ENCODE measurements at places on chromosomes 16 and 17.

DNA sequence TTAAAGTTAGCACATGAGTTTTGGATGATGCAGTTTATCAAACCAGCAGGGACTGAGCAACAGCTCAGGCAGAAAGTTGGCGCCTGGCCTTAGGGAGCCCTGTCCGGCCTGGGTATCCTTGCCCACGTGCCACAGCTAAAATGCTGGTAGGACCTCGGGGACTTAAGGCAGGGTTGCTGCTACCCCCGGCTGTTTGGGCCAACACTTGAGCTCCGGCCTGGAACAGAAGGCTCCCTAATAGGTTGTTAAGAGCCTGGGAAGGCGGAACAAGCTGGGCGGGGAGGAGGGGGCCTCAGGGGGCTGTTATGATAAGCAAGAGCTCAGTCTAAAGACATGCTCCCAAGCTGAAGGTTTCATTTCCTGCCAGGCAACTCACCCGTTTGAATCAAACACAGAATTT, 39.7 kb downstream of the CUEDC1 start:
- no peak overlapping the region for H3K27ac ChIP-seq
- H3K27me3 ChIP-seq: no peaks in the 10 kb centered on the region
- no peaks in the 10 kb centered on the region for H3K36me3 ChIP-seq

DNA sequence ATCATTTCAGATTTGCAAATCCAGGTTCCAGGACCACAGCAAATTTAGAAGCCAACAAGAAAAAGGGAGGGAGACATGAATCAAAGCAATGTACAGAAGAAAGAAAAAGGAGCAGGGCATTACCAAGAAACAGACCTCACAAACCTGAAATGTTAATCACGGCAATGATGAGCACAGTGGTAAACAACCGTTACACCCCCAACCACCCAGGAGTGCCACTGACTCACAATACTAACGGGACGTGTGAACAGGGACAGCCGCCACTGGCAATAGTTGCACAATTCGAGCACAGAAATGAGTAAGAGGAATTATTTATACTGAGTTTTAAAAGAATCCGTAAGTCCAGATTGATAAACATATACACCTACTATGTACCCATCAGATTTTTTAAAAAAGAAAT, 13.8 kb downstream of the USP22 start:
- peaks cover 65% of the 10 kb centered on the region for H3K36me3 ChIP-seq
- no peak overlapping the region for H3K4me3 ChIP-seq
- H3K4me1 ChIP-seq: peaks cover 9% of the 10 kb centered on the region
- DNase-seq: no peak
- H3K27me3 ChIP-seq: no peaks in the 10 kb centered on the region

DNA sequence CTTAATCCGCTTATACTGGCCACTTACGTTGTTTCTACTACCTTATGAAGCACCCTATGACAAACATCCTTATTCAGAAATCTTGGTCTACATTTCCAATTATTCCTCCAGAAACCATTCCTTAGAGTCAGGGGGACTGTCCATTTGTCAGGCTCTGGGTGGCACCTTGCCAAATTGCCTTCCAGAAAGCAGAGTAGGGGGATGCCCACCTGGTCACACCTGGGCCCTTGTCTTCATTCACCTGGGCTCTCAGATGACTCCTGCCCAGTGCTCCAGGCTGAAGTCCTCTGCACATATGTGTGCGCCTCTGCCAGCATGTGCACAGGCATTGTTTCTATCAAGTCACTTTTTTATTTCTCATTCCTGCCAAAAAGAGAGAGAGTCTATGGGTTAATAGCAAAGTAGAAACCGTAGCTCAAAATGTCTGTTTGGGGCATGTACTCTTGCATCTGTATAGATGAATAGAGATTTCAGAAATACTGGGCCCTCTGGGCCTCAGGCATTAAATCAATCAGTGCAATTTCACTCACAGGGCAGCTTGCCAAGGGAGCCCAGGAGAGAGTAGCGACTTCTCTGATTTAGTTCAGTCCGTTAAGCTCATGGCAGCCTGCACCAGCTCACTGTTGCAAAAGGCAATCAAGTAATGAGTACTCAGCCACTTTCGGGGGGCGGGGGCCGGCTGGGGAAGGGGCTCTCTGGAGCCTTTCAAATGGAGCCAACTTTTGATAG, 104.7 kb downstream of the SOCS1 start:
- H3K4me3 ChIP-seq: no peak overlapping the region
- no peak for DNase-seq
- no peak overlapping the region for H3K27ac ChIP-seq
- peaks cover 6% of the 10 kb centered on the region for H3K36me3 ChIP-seq
- no peaks in the 10 kb centered on the region for H3K27me3 ChIP-seq

DNA sequence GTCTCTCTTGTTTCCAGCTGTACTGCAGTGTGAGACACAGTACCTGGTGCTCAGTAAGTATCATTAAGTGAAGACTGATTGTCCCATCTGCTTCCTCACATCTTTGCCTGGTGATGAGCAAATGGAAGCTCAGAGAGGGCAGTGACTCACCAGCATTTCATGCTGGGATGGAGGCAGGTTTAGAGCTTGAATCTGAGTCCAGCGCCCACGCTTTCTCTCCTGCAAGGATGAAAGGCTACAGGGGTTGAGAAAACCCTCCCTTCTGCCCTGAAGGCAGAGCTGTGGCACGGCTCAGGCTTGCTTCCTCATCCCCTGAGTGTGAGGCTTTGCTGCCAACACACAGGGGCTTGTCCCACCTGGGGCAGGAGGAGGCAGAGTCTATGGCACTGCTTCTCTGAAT, 1.5 kb upstream of the RNF112 start:
- no peak overlapping the region for H3K4me3 ChIP-seq
- H3K27ac ChIP-seq: no peak overlapping the region
- peaks cover 16% of the 10 kb centered on the region for H3K27me3 ChIP-seq
- H3K36me3 ChIP-seq: no peaks in the 10 kb centered on the region
- H3K4me1 ChIP-seq: no peaks in the 10 kb centered on the region

- no peak overlapping the region for H3K4me3 ChIP-seq
- no peaks in the 10 kb centered on the region for H3K27me3 ChIP-seq
- no peak for DNase-seq
- no peaks in the 10 kb centered on the region for H3K36me3 ChIP-seq
- no peak overlapping the region for H3K27ac ChIP-seq
These were observed 478.4 kb upstream of the GOT2 start for GRCh38 chr16:59212492-59213024.

GRCh38 chr17:11719856-11720255, 121.6 kb downstream of the DNAH9 start:
- no peaks in the 10 kb centered on the region for H3K36me3 ChIP-seq
- H3K4me3 ChIP-seq: no peak overlapping the region
- no peaks in the 10 kb centered on the region for H3K27me3 ChIP-seq

DNA sequence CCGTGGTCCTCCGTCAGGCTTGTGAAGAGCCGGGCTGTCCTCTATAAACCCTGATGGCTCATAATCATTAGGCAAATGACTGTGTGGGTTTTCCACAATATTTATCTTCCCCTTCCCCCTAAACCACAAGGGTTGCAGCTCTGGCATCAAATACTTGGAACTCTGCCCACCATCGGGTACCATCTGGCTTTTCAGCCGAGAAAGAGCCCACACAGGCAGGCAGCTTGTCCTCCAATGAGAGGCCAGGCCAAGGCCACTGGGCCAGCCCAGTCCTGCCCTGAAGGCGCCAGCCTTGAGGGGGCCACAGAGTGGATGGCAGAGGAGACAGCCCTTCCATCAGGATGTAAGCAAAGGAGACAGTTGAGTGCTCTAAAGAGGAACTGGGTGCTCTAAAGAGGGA, 31.8 kb upstream of the NAT9 start:
- H3K4me3 ChIP-seq: no peak overlapping the region
- H3K36me3 ChIP-seq: peaks cover 8% of the 10 kb centered on the region
- H3K4me1 ChIP-seq: no peaks in the 10 kb centered on the region

- DNase-seq: no peak
- H3K4me1 ChIP-seq: no peaks in the 10 kb centered on the region
- H3K27me3 ChIP-seq: no peaks in the 10 kb centered on the region
- no peaks in the 10 kb centered on the region for H3K36me3 ChIP-seq
These were observed 410.8 kb downstream of the CDH11 start for GRCh38 chr16:64711026-64711425.

- no peak overlapping the region for H3K4me3 ChIP-seq
- H3K36me3 ChIP-seq: no peaks in the 10 kb centered on the region
- peaks cover 22% of the 10 kb centered on the region for H3K27me3 ChIP-seq
- no peak for DNase-seq
- peaks cover 7% of the 10 kb centered on the region for H3K4me1 ChIP-seq
These were observed 7.2 kb upstream of the IRF8 start for GRCh38 chr16:85891776-85892166.

DNA sequence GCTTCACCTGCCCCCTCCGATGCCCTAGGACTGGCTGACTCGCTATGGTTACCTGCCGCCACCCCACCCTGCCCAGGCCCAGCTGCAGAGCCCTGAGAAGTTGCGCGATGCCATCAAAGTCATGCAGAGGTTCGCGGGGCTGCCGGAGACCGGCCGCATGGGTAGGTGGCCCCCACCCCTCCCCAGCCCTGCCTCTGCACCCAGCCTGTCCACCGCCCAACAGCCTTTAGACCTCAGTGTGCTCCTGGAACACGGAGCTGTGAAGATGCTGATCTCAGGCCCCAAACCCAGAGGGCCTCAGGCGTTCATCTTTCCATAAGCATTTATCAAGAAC, 993 bp downstream of the MMP25 start:
- DNase-seq: no peak
- no peak overlapping the region for H3K27ac ChIP-seq
- H3K36me3 ChIP-seq: no peaks in the 10 kb centered on the region
- H3K27me3 ChIP-seq: peaks cover 31% of the 10 kb centered on the region
- H3K4me3 ChIP-seq: no peak overlapping the region

- no peak overlapping the region for H3K4me3 ChIP-seq
- DNase-seq: no peak
- H3K27ac ChIP-seq: no peak overlapping the region
- H3K27me3 ChIP-seq: no peaks in the 10 kb centered on the region
- peaks cover 16% of the 10 kb centered on the region for H3K36me3 ChIP-seq
- no peaks in the 10 kb centered on the region for H3K4me1 ChIP-seq
These were observed 48.3 kb downstream of the RNF213 start for GRCh38 chr17:80308692-80309517.

DNA sequence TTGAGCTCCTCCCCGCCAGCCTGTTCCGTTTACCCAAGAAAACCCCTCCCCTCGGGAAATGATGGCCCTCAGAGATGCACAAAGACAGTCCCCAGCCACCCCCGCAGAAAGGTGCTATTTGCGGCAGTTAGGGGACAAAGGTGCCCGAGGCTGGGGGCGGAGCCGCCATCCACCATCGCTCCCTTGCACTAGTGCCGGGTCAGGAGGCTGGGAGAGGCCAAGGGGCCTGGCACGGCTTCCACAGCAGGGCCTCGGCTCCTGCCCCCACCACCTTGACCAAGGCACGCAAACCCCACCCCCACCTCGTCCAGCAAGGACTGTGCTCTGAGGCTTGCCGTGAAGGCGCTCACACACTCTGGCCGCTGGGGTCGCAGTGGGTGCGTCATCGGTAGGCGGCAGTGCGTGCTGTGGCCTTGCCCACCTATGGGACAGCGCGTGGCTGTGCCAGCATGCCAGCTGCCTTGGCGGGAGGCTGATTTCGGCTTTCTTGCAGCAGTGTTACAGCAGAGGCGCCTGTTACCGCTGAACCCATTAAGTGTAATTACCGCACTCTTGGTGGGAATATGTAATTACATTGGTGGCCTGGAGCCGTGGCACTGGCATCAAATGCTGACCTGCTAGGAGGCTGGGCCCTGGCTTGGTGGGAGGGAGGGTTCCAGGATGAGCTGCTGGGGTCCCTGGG, 31.8 kb downstream of the TPSG1 start:
- H3K27ac ChIP-seq: no peak overlapping the region
- no peak for DNase-seq
- no peaks in the 10 kb centered on the region for H3K4me1 ChIP-seq
- H3K27me3 ChIP-seq: peaks cover 9% of the 10 kb centered on the region
- no peaks in the 10 kb centered on the region for H3K36me3 ChIP-seq
- no peak overlapping the region for H3K4me3 ChIP-seq

DNA sequence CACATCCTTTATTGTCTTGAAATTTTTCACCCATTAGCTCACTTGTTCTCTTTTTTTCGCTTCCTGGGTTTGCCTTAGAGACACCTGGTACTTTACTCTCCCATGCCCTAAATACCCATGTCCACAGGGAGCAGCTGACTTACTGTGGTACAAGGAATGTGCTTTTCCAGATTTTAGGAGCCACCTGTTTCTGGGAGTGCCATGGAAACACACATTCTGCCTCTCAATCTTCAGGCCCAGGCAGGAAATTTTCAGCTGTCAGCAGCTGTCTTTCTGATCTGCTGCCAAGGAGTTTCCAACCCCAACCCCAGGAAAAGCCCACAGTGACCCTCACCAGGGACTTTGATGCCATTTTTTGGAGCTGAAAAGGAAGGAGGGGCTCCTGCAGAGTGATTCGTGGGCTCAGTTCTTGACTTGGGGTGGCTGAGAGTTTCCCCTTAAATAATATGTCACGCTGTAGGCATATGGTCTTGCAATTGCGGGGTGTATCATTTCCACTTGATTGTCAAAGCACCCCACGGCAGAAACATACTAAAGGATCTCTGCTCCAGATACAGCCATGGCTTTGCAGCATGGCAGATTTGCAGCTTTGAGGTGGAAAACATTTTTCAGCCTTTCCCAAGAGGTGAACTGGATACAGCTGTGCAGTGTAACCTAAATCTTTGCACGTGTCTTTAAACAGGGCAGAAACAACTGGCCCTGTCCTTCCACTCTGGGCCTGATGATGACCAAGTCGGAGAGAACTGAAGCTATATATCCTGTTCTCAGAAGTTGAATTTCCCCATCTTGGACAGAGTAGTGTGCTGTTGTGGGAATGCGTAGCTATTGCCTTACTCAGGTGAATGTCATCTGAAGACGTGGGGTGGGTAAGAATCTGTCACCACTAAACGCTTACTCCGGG, 19.2 kb downstream of the RBFOX1 start:
- H3K27me3 ChIP-seq: no peaks in the 10 kb centered on the region
- H3K27ac ChIP-seq: no peak overlapping the region
- H3K4me3 ChIP-seq: no peak overlapping the region
- DNase-seq: no peak
- H3K36me3 ChIP-seq: no peaks in the 10 kb centered on the region
- no peaks in the 10 kb centered on the region for H3K4me1 ChIP-seq

- peaks cover 79% of the 10 kb centered on the region for H3K36me3 ChIP-seq
- H3K4me1 ChIP-seq: peaks cover 2% of the 10 kb centered on the region
- DNase-seq: no peak
- no peaks in the 10 kb centered on the region for H3K27me3 ChIP-seq
These were observed 2.7 kb downstream of the PRSS53 start for GRCh38 chr16:31085873-31086628.

- no peaks in the 10 kb centered on the region for H3K4me1 ChIP-seq
- no peaks in the 10 kb centered on the region for H3K36me3 ChIP-seq
- H3K27me3 ChIP-seq: no peaks in the 10 kb centered on the region
- H3K4me3 ChIP-seq: no peak overlapping the region
- no peak overlapping the region for H3K27ac ChIP-seq
- DNase-seq: no peak
These were observed 809.5 kb upstream of the GOT2 start for GRCh38 chr16:59543641-59544040.
